Frontal cortex (tissue), 4 donors: ENCODE measurements at places on chromosomes 11 and 22. TPM values are rescaled to one million over a fixed set of nuclear protein-coding genes. Genes with fewer than 3 reads are reported as not detected.

- no peak for DNase-seq
Measured at GRCh38 chr11:120058931-120059330, 79.0 kb downstream of the TRIM29 start.

CYP2D6 gene
- total RNA-seq: 2.0 TPM

GRCh38 chr11:3707176-3707575 is 36.0 kb upstream of the CHRNA10 start:
- DNase-seq: no peak

DNA sequence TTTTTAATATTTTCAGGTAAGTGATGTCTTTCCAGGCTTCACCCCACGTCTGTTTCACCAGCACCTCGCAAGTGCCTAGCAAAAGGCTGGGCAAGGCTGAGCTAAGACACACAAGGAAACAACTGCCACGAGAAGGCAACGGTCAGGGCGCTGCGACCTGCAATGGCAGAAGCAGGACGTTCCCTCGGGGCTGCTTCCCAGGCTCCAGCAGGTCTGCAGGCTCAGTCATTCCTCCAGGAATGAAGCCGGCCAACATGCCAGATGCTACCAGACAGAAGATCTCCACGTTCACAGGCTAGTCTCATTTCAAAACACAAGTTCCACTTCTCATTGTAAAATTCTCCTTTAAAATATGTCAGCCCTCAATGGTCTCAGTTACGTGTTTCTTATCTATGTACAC is 45.5 kb downstream of the CELSR1 start:
- DNase-seq: no peak

DNA sequence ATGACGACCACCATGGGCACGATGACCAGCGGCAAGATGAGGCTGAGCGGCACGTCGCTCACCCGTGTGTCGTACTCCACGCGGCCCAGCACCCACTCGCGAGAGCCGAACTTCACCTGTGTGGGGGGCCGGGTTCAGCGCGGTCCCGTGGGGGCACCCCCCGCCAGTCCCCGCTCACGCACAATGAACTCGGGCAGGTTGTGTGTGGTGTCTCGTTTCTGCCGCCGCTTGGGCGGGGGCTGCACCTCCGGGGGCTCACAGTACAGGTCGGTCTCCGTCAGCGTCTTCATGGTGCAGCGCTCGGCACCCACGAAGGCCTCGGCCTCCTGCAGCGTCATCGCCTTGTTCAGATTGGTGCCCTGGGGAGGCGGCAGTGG is 11.2 kb upstream of the MAPK11 start:
- no peak for DNase-seq

SYCE3 gene
- total RNA-seq: not detected

DNA sequence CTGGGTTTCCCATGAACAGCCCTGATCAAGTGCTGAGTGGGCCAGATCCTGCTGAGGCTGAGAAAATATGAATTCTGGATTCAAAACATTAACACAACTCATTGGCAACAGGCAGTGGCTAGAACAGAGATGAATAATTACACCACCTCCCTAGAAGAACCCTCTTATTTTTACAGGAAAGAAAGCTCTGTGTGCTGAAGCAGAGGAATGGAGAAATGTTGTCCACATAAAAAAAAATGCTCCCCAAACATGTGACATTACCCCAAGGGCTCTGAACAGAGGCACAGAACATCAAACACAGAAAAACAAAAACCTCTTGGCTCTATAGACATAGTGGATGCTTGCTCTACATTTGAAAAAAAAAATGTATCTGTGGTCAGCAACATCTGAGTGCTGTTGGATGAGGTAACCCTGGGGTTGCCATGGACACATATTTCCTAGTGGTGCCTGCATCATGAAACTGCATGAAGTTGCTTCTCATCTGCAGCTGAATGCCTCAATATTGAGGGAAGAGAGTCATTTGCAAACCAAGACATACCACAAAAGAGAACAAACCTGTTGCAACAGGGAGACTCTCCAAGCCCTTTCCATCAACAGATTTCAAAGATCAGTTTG is 98.8 kb downstream of the SNX19 start:
- no peak for DNase-seq

- no peak for DNase-seq
Measured at GRCh38 chr11:121129362-121130340, 28.6 kb downstream of the TECTA start.

GRCh38 chr11:70167723-70168404 is 35.2 kb upstream of the FADD start:
- DNase-seq: no peak

GRCh38 chr22:44032126-44032730 is 8.1 kb downstream of the PARVB start:
- DNase-seq: no peak

CAPN5 gene
- 8.6 TPM for total RNA-seq

- DNase-seq: no peak
Measured at GRCh38 chr22:50531962-50532674, 2.3 kb upstream of the TYMP start.

GRCh38 chr11:101563166-101563565 is 20.6 kb downstream of the TRPC6 start:
- no peak for DNase-seq

- no peak for DNase-seq
Measured at GRCh38 chr11:72241291-72241781, 2.6 kb downstream of the PHOX2A start.

DNA sequence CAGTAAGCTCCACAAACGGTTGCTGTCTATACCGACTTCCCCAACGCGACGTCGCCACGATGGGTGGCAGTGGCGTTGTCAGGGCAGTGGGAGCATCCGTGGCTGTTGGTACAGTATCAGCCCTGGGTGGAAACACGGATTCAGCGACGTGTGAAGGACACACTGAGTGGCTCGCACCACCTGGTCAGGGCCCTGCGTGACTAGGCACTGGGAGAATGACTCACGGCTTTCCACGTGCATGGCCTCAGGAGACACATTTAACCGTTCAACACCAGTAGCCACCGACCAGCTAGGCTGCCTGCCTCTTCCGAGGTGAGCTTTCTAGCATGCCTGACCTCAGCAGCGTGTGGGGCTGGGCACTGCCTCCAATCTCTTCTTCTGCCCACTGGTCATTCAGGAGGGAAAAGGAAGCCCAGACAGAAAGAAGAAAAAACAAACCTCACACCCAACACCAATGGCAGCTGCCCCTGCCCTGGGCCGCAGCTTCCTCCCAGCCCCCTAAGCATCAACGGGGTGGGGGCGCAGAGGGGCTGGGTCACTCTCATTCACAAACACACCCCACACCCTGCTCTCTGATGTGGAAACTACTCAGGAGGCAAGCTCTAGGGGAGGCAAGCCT is 59.0 kb downstream of the MYH9 start:
- DNase-seq: no peak

- DNase-seq: no peak
Measured at GRCh38 chr11:44316659-44317240, 6.8 kb upstream of the ALX4 start.
